Renal cortical epithelial cell (primary cell): ENCODE measurements at places on chromosomes 16 and 17. TPM values are rescaled to one million over a fixed set of nuclear protein-coding genes. Genes with fewer than 3 reads are reported as not detected.
A peak's percentile ranks its signal among the peaks of the same experiment; 100 is the strongest.

- no peak for DNase-seq
These were observed 180.2 kb upstream of the CACNG5 start for GRCh38 chr17:66654764-66655163.

DNA sequence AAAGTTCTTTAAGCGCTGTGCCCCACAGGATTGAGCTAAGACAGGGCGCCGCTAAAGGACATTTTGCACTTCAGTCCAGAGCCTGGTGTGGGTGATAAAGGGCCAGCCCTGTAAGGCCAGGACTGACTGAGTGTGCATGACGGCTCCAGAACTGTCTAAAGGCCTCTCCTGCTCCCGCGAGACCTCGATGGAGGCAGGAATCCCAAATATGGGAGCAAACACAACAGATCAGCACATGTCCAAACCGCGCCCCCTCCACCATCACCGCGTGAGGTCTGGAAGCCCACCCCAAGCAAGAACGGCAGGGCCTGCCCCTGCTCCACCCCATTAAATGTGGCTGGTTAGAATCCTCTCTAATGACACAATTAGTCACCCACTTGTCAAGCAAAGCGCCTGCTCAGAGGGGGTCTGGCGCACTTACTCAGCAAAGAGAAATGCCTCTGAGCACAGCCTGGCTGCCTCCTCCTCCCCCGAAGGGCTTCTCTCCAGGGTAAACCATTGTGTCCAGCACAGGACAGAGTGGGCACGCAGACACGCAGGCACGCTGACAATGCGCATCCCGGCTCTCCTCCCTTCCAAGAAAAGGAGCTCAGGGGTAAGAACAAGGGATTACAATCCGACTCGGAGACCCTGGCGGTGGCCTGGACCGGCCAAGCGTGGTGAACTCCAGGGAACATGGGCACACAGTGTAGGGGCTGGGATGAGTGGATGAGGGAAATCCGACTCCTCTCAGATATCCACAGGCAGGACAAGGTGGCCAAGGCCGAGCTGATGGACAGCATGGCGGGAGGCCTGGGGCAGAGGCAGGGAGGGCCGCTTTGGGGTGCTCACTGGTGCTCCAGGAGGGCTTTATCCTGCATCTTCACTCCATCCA is 1.5 kb downstream of the MXRA7 start:
- DNase-seq, result peak; percentile 89

DNA sequence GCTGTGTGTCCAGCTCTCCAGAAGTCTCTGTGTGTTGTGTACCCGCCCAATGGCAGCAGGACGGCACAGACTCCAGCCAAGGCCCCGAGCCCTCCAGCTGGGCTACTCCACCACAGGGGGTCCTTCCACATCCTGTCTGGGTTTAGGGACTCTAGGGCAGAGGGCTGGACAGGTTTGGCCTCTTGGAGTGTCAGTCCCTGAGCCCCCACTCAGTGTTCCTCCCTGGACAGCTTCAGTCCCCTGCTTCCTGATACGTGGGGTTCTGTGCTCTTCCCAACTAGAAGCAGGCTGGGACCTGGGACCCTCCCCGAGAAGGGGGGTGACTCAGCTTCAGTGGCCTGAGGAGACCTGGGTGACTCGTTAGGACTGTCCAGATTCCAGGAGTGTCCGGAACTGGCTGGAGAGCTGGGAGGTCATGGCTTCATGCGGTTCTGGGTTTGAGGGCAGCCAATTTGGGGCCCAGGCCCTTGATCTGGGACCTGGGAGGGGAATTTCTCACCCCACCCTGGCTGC is 4.2 kb downstream of the CDK3 start:
- peak; percentile 12 for DNase-seq

The KRTAP4-3 gene
- not detected in 2 replicates for total RNA-seq

The PLA2G15 gene
- 19.3 and 50.1 TPM in 2 replicates for total RNA-seq

The EPN3 gene
- total RNA-seq, result 0.17 and 0.99 TPM in 2 replicates

DNA sequence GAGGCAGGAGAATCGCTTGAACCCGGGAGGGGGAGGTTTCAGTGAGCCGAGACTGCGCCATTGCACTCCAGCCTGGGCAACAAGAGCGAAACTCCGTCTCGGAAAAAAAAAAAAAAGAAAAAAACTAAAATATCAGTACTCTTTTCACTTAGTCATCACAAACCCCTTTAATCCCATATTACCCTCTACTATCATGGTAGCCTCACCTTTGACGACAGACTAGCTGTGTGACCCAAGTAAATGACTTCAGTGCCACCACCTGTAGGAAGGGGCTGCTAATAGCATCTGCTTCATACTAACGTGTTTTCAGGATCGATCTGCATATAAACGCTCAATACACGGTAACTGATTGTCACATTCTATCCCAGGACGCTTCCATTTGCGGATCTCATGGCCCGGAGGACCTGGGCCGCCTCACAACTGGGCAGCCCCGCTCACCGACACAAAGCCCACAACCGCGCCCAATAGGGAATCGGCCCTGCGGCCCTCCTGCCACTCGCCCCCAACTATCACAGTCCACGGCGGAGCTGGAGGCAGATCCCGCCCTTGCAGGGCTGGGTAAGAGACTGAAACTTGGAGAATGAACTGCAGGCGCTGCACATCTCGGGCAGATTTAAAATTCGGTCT is 1.1 kb upstream of the ZNF263 start:
- no peak for DNase-seq

DNA sequence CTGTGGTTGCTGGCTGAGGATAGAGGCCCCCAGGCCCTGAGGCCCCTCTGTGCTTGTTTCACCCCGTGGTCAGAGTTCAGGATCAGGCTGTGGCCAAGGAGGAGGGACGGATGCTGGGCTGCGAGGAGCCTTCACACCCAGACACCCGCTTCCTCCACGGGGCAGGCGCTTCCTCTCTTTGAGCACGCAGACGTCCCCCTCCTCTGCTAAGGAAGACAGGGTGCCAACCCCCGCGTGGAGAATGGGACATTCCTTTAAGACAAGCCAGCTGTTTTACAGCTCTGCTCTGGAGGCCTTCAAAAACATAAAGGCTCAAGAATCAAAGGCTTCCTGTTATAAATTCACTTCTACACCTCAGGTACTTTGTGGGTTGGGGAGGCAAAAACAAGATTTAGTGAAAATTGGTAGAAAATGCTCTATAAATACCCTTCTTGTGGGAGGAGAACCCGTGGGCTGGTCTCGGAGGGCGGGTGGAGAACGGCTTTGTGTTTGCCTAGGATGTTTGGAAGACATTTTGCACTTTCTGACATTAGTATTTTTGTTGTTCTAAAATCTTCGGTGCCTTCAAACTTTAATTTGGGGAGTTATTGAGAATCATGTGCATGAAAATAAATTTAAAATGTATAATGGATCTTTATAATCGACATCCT is 60.8 kb upstream of the FOXF1 start:
- DNase-seq, result no peak

- peak; percentile 77 for DNase-seq
These were observed 14.5 kb downstream of the KANSL1 start for GRCh38 chr17:46178550-46179214.

The ANKRD40CL gene
- not detected in 2 replicates for total RNA-seq
